Neural progenitor cell (in vitro differentiated cells): ENCODE measurements at places on chromosomes 1 and 21.
A peak's percentile ranks its signal among the peaks of the same experiment; 100 is the strongest.

DNA sequence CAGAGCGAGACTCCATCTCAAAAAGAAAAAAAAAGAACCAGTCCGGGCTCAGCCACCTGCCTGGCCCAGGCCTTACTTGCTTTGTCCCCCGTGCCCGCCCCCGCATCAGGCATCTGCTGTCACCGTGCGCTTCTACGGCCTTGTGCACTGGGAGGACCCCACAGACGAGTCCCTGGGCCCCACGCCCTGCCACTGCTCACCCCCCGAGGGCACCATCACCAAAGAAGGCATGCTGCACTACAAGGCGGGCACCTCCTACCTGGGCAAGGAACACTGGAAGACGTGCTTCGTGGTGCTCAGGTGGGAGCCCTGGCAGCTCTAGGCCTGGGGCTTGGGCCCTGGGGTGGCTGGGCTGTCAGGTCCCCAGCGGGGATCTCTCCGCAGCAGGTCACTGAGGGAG is 5.6 kb upstream of the SLC25A34 start:
- no peak for DNase-seq

- no peak for DNase-seq
Measured at GRCh38 chr1:214532070-214532469, 19.3 kb downstream of the PTPN14 start.

GRCh38 chr1:214840356-214840755 is 237.4 kb downstream of the CENPF start:
- DNase-seq, result no peak

DNA sequence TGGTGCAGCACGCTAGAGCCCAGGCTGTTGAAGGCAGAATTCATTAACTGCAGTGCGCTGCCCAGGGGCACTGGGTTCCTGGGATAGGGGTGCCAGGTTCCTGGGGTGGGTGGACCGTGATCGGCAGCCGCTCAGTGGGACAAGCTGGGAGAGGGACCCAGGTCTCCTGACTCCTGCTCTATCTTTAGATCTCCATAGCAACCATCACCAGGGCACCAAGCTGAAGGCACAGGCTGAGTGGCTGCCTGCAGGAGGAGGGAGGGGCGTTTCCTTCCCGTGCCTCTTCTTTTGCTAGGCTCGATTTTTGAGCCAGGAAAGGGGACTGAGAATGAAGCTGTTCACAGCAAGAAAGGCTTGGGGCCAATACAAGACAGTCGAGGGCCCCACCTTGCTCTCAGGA is 20.9 kb upstream of the CDCP2 start:
- peak; percentile 27 for DNase-seq

DNA sequence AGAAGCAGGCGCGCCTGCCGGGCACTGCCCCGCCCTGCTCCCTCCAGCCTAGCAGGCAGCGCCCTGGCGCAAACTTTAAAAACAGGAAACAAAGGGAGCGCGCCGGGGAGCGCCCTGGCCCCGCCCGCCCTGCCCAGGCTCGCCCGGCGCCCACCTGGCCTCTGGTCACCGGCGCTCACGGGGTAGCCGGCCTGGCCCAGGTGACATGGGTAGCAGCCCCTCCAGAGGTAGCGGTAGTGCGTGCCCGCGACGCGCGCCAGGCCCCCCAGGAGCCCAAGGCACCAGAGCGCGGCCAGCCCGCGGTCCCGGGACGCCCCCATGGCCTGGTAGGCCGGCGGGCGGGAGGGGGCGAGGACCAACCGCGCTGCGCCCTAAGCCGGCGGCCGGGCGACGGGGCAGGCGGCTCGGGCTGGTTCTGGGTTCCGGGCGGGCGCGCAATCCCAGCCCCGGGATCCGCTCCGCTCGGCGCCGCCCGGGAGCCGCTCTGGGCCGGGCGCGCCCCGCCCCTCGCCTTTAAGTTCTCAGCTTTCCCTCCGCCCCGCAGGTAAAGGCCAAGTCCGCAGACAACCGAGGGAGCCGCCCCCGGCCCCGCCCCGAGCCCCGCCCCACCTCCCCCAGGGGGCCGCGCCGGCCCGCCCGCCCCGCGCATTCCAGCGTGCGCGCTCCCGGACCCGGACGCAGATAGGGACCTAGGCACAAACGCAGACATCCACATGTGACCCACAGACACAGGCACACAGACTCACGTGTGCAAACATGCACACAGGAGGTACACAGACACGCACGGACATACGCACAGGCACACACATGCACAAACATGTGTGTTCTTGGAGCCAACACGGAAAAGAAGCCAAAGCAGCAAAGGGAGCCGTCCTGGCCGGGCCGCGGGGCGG is 76.7 kb downstream of the ARHGEF16 start:
- peak; percentile 92 for DNase-seq

DNA sequence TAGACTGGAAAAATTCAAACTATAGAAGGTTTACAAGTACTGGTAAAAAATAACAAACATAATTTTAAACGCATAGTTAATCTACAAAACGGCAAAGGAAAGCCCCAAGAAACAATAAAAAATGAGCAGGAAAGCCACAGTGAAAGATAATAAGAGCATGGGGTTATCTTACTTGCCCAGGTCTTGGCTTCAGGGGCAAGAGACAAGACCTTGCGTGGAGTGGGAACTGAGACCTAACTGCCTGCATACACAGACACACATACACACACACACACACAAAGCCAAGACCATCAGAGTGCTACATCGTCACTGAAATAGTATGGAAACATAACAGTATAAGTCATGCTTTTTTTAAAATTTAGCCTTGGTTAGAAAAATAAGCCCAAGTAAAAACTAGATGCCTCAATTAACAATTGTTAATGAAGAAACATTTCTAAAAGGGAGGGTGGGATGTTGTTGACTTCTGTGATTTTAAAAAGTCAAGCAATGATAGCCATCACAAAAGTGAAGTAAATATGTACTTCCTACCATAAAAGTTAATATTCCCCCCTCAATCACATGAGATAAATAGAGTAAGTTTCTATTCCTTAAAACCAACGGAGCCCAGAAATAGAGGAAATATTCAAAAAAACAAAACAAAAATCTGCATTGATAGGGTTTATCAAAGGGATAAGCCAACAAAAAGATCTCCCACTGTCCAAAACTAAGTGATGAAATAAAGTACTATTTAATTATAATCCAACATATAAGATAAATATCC is 29.4 kb upstream of the CRP start:
- no peak for DNase-seq

- DNase-seq, result no peak
Measured at GRCh38 chr1:157652859-157653493, 47.6 kb downstream of the FCRL3 start.

DNA sequence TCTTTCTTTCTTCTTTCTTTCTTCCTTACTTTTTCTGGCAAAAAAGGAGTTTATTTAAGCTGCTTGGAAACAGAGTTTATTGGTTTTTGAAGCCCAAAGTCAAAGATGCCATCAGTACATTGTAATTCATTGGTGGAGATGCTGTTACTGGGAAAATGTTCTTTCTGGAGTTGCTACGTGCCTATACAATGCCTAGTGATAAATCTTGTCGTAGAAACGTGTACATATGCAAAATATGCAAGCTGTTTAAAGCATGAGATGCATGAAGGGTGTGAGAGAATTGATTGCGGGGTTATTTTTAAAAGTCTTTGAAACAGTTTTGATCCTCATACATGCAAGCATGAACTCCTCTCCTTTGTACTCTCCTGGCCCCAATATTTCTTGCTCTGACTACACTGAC is 1060.6 kb upstream of the NCAM2 start:
- DNase-seq, result no peak
